Amygdala (tissue), 56 donors: ENCODE measurements at places on chromosomes 3 and 15.

GRCh38 chr3:38359038-38359437, 12.5 kb downstream of the XYLB start:
- no peak for DNase-seq

GRCh38 chr15:65653341-65653740, 31.6 kb downstream of the SLC24A1 start:
- no peak for DNase-seq

DNA sequence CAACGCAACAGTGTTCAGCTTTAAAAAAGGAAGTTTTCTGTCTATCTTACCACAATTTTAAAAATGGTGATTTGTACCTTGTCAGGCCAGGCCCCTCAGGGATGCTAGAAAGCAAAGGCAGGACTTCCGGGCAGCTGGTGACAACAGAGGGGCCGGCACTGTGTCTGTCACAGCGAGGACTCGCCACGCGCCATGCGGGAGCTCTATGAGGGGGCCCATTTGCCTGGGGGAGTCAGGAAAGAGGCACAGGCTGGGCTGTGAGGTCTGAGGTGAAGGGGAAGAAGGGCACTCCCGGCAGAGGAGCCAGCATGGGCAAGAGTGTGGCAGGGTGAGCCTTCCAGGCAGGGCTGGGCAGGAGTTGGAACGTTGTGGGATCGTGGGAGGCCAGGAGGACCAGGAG, 7.0 kb downstream of the IQSEC1 start:
- DNase-seq: no peak

DNA sequence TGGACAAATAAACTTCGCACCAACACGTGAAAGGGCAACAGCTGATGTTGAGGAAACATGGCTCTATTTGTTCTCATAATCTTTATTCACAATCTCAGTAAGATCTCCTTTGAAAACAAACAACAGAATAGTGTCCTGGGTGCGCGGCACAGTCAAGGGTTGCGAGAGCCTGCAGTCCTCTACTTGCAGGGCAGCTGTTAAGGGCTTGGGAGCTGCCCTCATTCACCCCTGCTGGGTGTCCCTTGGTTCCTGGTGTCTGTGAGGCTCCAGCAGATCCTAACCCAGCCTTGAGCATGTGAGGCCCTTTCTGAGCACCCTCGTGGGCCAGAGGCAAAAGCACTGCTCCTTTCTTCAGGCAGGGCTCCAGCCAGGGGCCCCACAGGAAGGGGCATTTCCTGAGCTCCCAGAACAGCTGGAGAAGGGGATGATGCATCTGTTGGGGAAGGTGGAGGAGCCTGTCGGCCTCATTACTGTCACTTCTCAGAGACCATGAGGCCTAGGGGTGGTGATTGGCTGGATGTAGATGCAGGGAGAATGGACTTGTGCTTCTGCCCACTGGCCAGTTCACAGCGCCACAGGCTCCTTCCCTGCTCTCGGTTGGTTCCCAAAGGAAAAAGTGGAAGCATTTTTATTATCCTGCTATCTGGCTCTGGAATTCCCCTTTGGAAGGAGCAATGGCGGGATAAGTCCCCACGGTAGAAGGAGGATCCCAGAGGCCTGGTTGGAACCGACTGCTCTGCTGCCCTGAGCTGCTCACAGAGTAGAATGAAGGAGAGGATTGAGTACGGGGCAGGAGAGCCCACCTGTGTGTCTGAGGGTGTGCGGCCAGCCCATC, 51.9 kb upstream of the KLF13 start:
- DNase-seq: no peak

GRCh38 chr15:38667890-38668850, 103.6 kb upstream of the RASGRP1 start:
- DNase-seq: no peak

DNA sequence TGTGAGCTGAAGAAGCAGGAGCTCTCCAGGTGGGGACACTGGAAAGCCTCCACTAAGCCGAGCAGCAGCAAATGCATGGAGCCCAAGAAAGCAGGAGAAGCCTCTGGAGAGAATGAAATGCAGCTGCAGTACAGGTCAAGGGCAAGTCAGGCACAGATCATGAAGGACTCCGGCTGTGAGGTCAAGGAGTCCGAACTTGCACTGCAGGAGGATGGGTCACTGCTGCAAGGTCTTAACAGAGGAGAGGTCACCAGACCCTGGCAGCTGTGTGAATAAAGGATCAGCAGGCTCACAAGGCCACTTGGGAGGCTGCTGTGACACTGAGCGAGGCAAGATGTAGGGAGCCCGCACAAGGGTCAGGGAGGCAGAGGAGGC, 24.7 kb upstream of the SLC41A3 start:
- DNase-seq: no peak
